ENCODE measurements at places on chromosomes 1 and 21.
A peak's percentile ranks its signal among the peaks of the same experiment; 100 is the strongest.

GRCh38 chr1:200753650-200754198 is 15.0 kb downstream of the CAMSAP2 start:
- no peak for DNase-seq

GRCh38 chr1:66313429-66313828 is 220.5 kb upstream of the SGIP1 start:
- no peak for DNase-seq

GRCh38 chr1:162138112-162138511 is 68.6 kb downstream of the NOS1AP start:
- DNase-seq, result no peak

GRCh38 chr1:110477041-110477440 is 26.1 kb downstream of the PROK1 start:
- no peak for DNase-seq

GRCh38 chr1:201090541-201090940 is 21.7 kb downstream of the CACNA1S start:
- no peak for DNase-seq

DNA sequence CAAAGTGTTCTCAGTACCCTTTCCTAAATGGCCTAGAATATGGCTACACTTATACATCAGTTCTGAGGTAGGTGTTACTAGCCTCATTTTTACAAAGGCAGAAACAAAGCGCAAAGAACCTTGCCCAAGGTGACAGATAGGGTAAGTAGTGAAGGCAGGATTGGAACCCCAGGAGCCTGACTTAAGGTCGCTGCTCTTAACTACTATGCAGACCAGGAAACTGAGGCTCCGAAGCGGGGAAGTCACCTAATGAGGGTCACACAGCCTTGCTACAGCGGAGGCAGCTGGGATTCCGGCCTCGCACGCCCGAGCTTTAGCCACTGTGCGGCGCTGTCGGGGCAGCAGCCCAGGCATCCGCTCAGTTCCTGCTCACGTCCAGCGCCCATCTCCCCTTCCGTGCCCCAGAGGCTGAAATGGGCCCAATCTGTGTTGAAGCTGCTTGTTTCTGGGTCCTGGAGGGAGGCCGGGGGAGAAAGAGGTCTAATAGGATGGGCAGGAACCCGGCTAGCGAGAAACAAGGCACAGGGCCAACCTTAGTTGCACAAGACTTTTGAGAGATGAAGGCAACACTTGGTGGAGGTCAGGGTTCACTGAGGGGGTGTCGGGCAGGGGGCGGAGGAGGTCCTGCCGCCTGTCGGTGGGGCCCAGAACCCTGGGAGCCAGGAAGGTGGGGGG is 1.4 kb upstream of the FOXD2 start:
- peak; percentile 67 for DNase-seq

GRCh38 chr21:32994305-32994704 is 31.4 kb upstream of the OLIG2 start:
- DNase-seq, result peak; percentile 14

DNA sequence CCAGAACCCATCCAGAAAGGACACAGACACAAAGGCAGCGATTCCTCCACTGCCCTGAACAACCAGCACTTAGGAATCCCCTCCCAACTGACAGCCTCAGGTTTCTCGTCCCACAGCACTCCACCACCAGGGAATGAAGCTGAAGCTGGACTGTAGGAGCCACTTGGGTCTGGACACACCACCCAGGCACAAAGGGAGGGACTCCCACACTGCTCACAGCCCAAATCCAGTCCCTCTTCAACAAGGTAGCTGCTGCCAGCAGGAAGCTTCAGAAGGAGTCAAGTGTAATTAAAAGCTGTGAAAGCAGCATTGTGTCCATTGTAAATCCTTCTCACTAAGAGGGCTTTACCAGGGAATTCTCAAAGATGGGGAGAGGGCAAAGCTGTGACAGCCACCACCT is 29.0 kb downstream of the LMX1A start:
- no peak for DNase-seq

- DNase-seq, result no peak
Observed at GRCh38 chr1:17112076-17112475, 7.2 kb downstream of the PADI2 start.

- no peak for DNase-seq
Observed at GRCh38 chr1:31399976-31400375, 13.0 kb upstream of the SERINC2 start.

- DNase-seq, result peak; percentile 1
Observed at GRCh38 chr1:173202424-173203145, 4.5 kb downstream of the TNFSF4 start.

GRCh38 chr1:118945489-118945888 is 42.7 kb downstream of the TBX15 start:
- no peak for DNase-seq

DNA sequence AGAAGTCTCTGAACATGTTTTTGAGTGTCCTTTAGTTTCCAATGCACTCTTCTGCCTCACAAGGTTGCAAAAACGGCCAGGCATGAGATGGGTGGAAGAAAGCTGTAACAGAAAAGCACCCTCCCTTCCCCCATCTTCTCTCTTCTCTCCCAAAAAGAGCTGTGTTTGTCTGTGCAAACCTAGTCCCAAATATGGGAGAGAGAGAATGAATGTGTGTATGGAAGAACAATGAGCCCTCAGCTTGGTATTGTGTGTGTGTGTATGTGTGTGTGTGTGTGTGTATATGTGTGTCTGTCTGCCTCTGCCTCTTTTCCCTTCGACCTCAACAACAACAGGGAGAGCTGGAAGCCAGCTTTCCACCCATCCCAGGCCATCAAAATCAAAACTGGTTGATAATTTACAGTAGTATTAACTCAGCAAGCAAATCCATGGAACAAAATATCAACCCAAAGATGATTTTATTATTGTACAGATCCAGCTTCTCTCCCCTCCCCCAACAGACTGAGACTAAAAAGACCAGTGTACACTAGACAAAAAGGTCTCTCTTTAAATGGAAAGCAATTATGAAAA is 1.8 kb downstream of the RERE start:
- DNase-seq, result peak; percentile 45

GRCh38 chr1:95133687-95134086 is 16.5 kb downstream of the TLCD4 start:
- DNase-seq, result no peak

- DNase-seq, result no peak
Observed at GRCh38 chr1:6163973-6164617, 16.0 kb downstream of the CHD5 start.

GRCh38 chr1:175618559-175618958 is 124.8 kb downstream of the TNR start:
- no peak for DNase-seq

- DNase-seq, result no peak
Observed at GRCh38 chr1:187985897-187986654, 1157.3 kb downstream of the PLA2G4A start.

GRCh38 chr1:209349363-209350308 is 233.9 kb upstream of the CAMK1G start:
- no peak for DNase-seq

GRCh38 chr1:215637041-215637573 is 70.0 kb downstream of the KCTD3 start:
- DNase-seq, result no peak

DNA sequence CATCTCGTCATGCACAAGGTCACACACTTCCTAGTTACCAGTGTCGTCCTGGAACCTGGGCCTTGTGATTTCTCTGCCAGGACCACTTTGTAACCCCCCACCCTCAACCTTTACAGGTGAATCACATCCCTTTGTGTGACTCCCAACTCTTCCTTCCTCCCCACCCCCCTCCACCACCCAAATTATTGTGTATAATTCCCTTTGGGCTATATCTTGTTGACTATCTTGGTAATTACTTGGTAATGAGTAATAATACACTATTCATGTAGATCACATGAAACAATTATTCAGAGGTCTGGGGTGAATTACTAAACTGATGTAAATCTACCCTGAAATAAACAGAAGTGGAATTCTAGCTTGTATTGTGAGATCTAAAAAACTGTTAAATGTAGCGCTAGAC is 1.7 kb downstream of the KCNK1 start:
- DNase-seq, result no peak

DNA sequence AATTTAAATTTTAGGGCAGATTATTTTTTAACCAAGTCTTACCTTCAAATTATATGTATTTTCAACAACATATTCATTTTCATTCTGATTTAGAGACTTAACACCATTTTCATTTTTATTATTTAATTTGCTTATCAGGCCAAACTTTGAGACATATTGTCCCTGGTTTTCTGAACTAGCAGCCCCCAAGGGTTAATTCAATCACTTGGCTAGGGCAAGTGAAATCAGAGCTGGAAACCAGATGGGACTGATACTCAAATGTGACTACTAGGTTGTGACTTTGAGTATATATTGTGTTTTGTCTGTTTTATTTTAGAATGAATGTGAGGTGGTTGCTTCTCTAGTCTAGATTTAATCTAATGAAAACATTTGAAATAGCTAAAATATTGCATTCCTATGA is 198.9 kb upstream of the PTGFR start:
- no peak for DNase-seq

DNA sequence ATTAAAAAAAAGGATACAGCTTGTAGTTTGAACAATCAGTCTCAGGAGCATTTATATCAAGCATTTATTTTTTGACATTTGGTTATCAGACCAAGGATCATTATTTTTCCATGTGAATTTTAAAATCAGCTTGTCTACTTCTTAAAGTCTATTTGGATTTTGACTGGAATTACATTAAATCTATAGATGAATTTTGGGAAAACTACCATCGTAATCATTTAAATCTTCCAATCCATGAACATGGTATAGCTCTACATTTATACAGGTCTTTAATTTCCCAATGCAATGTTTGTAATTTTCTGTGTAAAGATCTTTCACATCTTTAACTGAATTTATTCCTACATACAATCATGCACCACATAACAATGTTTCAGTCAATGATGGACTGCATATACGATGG is 203.2 kb downstream of the AKT3 start:
- no peak for DNase-seq

GRCh38 chr1:47968556-47968888 is 28.7 kb downstream of the TRABD2B start:
- no peak for DNase-seq

Measured in NCI-H748 treated with DMSO at 0.1 percent for 48 hours (cell line).